ENCODE measurements at places on chromosomes 6 and 20.

DNA sequence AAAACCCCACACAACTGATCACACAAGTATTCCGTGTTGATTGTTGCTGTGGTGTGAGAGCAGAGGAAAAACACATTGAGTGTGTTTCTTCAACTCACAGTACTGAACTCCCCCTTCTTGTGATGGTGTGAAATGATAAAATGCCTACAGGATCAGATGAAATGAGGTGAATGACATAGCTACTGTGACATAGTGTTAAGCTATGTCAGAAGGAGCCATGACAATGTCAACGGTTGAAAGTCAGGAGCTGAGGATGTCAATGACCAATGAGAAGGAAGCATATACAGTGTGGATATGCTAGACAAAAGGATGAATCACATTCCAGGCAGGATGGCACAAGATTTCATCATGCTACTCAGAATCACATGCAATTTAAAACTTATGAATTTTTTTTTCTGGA, 38.8 kb downstream of the WASF1 start:
- DNase-seq = no peak

GRCh38 chr6:126181890-126182289, 158.0 kb upstream of the CENPW start:
- no peak for DNase-seq

DNA sequence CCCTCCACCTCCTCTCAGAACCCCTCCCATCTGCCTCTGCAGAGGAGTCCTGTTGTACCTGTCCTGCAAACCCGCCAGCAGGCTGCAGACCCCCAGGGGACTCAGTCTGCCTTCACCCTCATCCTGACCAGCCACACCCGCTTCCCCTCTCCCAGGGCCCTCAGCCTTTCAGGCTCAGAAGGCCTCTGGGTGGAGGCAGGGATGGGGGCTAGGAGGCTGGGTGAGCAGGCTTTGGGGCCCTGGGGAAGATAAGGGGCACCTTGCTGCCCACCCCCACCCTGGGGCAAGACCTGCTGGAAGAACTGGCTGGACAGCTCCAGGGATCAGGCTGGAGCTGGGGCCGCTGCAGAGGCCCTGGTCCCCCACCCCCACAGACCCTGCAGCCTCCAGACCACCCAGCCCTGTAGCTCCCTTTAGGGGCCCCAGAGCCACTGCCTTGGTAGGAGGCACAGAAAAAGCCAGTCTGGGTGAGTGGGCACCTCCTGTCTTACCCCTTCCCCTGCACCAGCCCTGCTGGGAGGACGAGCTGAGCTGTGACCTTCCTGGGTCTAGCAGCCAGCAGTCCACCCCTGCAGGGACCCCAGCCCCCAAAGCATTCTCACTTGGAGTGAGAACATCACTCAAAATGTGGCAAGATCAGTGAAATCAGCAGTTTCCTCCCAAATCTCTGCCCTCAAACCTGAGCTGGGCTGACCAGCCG, 5.2 kb downstream of the TEAD3 start:
- DNase-seq = no peak

GRCh38 chr6:168282985-168283685, 36.4 kb downstream of the DACT2 start:
- no peak for DNase-seq

GRCh38 chr6:146123616-146124015, 94.8 kb downstream of the GRM1 start:
- no peak for DNase-seq

DNA sequence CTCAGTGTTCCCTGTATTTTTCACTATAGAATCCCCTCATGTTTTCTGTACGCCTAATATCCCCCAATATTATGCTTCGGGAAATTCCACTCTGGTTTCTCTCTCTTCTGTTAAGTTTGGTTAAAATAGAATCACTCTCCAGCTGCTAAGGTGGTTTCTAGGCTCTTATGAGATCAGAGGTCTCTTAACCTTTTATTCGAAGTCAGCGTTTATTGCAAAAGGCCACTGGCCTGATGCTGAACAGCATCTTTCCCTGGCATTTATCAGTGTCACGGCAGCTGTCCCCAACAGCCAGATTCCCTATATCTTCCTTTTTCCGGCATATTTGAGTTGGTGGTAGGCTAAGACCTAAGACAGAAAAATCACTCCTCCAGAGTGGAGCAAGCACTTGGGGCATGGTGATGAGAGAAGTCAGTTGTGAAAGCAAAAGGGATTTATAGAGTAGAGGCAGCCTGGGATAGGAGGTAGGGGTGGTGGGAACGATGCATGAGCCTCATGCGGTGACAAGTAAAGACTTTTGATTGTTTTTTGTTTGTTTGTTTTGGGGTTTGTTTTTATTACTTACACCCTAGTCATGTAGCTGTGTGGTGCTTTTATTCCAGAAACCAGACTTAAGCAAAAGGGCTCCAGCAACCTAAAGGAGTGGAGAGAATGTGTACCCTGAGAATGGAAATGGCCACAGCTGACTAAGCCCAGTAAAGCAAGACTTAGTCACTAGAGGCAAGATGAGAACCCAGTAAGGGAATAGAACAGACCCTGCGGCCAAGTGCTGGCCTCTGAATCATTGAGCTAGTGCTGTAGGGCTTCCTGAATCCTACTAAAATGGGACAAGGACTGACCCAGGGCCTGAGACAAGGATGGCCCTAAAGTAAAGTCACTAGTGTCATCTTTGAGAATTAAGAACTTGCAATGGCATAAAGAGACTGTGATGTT, 233.0 kb upstream of the PRND start:
- no peak for DNase-seq

GRCh38 chr6:108897371-108897770, 49.1 kb downstream of the ARMC2 start:
- no peak for DNase-seq

- peak; percentile 40 for DNase-seq
Observed at GRCh38 chr6:1110164-1110563, 201.7 kb upstream of the FOXQ1 start.

GRCh38 chr20:16709017-16709416, 20.8 kb upstream of the SNRPB2 start:
- no peak for DNase-seq

GRCh38 chr6:43679057-43679456, 8.5 kb downstream of the MRPS18A start:
- no peak for DNase-seq

DNA sequence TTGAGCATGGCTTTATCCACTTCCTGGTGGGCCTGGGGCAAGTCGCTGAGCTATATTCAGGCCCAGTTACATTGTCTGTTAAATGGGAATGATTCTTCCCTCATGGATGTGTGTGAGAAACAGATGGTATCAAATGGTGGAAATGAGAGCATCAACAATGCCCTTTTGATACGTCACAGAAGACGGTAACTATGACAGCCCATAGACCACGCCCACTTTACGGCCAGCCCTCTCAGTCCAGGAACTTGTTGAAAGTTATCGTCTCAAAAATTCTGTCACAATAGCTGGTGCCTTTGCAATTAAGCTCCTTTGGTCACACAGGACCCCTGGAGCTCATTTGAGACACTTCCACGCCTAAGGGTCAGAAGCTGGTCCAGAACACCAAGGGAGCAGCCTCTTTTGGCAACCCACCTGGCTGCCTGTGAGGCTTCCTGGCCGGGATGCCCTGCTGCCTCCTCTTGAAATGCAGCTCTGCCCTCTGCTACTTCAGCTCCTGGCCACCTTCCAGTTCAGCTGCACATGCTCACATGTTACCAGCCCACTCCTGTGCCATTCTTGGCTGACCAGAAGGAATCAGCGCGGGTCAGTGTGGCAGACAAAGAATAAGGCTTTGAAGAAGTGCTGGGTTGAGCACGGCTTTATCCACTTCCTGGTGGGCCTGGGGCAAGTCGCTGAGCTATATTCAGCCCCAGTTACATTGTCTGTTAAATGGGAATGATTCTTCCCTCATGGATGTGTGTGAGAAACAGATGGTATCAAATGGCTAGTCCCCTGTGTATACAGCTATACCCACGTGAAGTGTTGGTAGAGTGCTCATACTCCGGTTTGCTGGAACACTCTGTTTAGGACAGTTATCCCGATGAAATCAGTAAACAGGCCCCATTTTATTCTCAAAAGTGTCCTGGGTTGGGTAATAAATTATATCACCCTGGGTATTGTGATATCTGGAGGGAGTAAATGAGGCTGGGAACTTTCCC, 199.2 kb upstream of the SUPT3H start:
- no peak for DNase-seq

- no peak for DNase-seq
Observed at GRCh38 chr6:3766214-3766613, 14.7 kb upstream of the PXDC1 start.

Measured in D721Med (cell line).